Epithelial cell of proximal tubule (primary cell): ENCODE measurements at places on chromosomes 7 and 10.

DNA sequence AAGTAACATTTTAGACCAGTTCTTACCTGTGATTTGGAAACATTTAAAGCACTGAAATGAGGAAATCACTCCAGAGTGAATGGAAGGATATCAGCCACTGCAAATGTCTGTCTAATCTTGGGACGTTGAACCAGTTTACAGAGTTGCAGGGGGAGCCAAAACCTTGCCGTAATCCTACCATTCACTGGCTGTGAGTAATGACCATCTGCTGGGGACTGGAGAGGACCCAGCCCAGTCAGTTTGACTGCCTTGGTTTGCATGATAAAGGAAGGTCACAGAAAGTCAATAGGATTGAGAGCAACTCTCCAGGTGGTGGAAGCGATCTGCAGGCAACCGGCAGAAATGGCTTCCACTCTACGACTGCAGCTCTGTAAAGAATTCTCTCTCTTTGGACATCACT is 167.2 kb downstream of the AKR1D1 start:
- no peak for DNase-seq

DNA sequence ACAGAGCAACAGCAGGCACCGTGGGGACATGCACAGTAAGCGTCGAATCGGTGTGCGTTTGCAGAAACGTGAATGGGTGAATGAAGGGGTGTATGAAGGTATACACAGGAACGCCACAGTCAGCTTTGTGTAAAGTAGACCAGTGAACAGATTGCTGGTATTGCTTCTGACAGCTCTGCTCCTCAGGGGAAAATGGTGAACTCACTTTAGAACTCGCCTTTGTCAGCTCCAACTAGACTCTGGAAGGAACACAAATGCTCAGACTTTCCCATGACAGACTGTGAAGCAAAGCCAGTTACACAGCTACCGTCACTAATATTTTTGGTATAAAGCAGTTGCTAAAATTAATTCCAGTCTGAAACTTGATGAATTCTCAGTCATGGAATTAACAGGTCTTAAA is 78.9 kb downstream of the CUX1 start:
- no peak for DNase-seq

DNA sequence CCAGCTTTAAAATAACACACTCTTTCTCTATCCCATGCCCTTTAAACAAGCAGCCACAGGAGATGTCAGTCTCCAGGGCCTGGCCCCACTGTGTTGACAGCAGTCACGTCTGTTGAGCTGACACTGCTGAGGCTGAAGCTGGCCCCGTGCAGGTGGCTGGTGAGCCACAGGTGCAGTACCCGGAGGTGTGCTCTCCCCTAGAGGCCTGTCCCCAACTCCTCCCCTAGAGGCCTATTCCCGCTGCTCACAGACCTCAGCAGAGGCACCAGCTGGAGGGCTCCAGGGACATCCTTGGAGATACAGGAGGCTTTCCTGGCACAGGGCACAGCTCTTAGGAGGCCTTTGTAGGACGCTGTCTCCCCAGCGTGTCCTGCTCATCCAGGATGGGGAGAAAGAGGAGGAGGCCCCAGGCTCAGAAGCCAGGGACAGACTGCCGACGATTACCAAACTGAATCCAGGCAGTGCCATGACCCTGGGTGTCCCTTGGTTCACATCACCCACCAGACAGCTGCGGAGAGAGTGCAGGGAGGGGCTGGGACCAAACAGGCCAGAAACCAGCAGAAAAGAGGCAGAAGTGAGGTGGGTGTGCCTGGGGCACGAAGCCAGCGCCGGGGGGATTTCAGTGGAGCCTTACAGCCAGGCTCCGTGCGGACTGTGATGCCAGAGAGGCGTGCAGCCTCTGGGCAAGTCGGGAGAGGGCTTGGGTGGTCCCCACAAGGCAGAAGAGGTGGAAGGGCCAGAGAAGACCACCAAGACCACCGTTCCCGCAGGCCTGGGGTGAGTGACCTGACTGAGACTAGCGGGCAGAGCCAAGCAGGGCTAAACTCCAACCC is 18.5 kb upstream of the TTYH3 start:
- no peak for DNase-seq

GRCh38 chr7:45593877-45594276 is 19.7 kb downstream of the ADCY1 start:
- no peak for DNase-seq

DNA sequence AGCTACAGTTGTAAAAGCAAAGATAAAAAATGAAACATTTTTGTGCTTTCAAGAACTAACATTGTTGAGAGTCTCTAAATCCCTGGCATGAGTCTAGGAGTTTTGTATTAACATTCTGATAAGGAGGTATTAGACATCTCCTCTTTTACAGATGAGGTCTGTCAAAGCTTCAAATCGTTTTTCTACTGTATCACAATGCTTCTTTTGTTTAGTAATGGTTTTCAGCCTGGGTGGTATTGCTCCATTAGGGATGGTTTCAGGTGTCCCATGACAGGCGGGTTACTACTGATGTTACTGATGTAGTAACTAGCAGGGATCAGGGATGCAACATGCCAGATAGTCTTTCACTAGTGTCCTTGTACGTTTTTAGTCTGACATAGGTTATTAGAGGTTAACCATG is 27.4 kb downstream of the STAM start:
- no peak for DNase-seq

DNA sequence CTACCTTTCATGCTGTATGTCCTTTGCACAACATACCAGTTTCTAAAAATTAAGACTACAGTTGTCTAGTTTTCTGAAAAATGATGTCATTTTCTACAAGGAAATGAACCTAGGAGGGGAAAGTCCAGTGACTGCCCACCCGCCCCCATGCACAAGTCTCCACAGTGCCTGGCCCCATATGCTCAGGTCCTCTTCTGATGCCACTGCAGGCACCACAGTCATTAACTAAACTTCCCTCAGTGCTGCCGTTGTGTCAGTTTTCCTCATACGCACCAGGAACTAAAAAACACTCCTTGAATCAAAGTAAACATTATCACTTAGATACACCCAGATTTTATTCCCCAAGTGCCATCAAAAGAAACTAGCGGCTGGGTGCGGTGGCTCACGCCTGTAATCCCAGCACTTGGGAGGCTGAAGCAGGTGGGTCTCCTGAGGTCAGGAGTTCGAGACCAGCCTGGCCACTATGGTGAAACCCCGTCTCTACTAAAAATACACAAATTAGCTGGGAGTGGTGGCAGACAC is 6.9 kb upstream of the TNS3 start:
- no peak for DNase-seq

- no peak for DNase-seq
Measured at GRCh38 chr10:43012578-43012977, 64.3 kb upstream of the RET start.

GRCh38 chr7:131530137-131530536 is 26.3 kb downstream of the PODXL start:
- DNase-seq, result no peak

DNA sequence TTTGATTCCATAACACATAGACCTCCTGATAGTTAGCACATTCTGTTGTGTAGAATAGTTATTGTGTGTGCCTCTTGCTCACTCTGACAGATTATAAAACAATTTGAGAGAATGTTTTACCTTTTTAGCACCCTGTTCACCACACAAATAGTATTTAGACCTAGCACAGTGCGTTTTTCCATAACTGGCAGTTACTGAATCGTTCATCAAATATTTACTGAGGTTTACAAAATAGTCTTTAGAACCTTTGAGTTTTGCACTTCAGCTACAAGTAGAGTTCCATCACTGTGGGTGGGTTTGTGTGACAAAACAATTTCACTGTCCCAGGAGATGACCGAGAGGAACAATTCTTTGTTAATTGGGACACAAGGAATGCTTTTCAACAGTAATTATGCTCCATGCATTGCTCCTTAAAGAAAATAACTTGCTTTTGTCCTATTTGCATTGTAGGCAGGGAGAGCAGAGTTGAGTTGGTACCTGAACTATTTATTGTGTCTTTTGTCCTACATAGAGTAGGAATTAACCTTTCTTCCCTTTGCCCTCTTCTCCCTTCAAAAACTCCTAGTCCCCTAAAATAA is 62.3 kb downstream of the DNAH11 start:
- DNase-seq, result no peak

DNA sequence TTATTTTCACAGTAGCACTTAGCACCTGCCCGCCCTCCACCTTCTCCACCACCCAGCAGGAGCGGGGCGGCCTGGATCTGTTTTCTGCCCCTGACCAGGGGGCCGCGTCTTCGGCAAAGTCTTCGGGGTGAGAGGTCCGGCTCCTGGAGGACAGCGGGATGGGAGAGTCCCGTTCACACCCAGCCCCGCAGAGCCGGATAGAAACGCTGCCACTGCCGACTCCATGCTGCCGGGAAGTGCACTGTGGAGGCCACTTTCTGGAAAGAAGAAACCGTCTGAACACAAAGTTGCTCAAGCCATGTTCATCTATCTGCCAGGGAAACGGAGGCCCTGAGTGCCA is 14.5 kb upstream of the ZNF273 start:
- no peak for DNase-seq

- no peak for DNase-seq
Measured at GRCh38 chr10:35780970-35781642, 139.0 kb upstream of the FZD8 start.

- no peak for DNase-seq
Measured at GRCh38 chr10:92240289-92241157, 50.4 kb downstream of the CPEB3 start.

DNA sequence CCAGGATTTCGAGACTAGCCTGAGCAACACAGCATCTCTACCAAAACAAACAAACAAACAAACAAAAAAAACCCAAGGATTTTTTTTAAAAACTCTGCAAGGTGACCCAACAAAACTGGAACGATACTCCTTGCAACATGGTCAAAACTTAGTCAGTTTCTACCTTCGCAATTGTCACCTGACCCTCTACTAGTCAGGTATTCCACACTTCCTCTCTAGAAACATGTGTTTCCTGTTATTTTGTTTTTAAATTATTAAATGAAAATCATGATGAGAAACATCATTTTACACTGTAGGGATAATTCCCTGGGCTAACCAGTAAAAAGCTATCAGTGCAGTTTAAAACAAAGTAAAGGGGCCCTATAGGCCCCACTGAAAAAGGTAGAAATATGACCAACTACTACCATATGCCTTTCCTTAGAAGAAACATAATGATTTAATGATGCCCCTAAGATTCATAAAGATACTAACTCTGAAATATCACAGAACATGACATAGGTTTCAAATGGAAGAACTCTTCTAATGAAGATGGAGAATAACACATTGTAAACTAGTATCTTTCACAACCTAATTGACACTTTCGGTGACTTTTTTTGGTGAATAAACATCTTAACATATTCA is 8.7 kb downstream of the BRAF start:
- no peak for DNase-seq

GRCh38 chr7:84610390-84610789 is 415.8 kb upstream of the SEMA3A start:
- no peak for DNase-seq

- no peak for DNase-seq
Measured at GRCh38 chr7:35691827-35692307, 3.1 kb downstream of the HERPUD2 start.

GRCh38 chr10:311901-312665 is 176.8 kb downstream of the ZMYND11 start:
- no peak for DNase-seq

GRCh38 chr7:126685018-126685573 is 567.6 kb downstream of the GRM8 start:
- no peak for DNase-seq

DNA sequence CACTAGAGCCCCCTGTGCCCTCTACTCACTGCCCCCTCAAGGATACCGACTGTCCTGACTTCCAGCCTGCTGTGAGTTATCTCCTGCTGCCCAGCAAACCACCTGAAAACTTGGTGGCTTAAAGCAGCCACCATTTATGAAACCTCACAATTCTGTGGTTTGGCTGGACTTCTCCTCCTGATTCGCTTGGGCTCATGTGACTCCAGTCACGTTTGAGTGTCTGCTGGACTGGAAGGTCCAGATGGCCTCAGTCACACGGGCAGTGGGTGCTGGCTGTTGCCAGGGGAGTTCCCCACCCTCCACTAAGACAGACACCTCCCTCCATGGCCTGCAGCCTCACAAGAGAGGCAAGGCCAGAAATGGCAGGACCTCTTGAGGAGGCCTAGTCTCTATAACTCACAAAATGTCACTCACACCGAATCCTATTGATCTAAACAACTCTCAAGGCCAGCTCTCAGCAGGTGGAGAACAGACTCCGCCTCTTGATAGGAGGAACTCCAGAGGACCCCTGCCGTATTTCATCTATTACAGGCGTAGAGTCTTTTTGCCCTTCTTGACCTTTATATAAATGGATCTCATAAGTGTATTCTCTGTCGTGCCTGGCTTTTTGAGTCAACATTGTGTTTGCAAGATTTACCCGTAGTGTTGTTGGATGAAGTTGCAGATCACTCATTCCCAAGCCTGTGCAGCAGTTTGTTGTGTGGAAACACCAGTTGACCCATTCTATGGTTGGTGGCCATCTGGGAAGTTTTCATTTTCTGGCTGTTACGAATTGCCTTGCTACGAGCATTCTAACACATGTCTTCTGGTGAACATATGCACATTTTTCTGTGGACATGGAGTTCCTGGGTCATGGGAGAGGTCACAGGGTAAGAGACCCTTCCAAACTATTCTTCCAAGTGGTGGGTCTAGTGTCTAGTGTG is 48.3 kb downstream of the ZMIZ1 start:
- DNase-seq, result no peak
